CMK (cell line): ENCODE measurements at places on chromosomes 3 and 15.
A peak's percentile ranks its signal among the peaks of the same experiment; 100 is the strongest.

- no peak for DNase-seq
Measured at GRCh38 chr3:128995737-128996136, 1.9 kb upstream of the CFAP92 start.

GRCh38 chr3:13566769-13567310 lies 17.9 kb downstream of the FBLN2 start:
- no peak for DNase-seq

- no peak for DNase-seq
Measured at GRCh38 chr3:83460052-83460451, 1498.7 kb upstream of the CADM2 start.

DNA sequence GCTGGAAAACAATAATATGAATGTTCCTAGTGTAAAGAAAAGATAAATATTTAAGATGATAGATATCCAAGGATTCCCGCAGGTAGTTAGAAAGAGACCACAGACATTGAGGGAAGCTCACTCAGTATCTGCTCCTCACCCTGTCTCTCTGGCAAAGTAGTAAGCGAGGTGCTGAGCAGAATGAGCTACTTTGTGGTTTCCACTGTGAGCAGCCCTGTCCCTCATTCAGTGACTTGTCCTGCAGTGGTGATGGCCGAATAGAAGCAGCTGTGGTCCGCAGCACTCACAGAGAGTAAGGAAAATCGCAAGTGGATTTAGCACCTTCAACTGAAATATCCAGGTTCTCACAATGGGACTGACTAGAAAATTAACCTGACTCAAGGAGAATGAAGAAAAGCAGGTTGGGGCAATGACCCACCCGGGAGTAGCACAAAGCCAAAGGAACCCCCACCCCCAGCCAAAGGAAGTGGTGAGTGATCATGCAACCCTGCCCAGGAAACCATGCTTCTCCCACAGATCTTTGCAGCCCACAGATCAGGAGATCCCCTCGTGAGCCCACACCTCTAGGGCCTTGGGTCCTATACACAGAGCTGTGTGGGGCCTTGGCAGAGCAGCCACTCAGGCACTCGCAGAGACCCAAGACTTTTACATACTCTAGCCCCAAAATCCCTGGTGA lies 21.8 kb upstream of the SLC25A38 start:
- no peak for DNase-seq

GRCh38 chr3:154510780-154511179 lies 80.8 kb upstream of the GPR149 start:
- no peak for DNase-seq

DNA sequence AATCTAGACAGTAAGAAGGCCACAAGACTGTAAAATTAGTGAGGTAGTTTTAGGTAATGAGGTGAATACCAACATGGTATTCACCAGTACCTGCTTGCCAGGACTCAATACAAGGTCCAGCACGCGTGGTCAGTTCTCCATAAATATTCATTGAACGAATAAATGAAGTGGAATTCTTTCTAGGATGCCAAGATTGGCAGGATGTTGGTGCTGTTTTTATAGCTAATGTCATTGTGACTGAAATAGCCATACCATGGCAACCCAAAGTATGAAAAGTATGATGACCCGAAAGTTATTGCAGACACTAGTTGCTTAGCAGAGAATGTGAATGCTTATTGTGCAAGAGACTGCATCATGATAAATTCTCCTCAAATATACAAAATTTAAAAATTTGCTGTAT lies 307.2 kb downstream of the KCNH8 start:
- DNase-seq, result no peak

GRCh38 chr15:62211348-62211747 lies 46.3 kb upstream of the C2CD4B start:
- DNase-seq, result no peak

DNA sequence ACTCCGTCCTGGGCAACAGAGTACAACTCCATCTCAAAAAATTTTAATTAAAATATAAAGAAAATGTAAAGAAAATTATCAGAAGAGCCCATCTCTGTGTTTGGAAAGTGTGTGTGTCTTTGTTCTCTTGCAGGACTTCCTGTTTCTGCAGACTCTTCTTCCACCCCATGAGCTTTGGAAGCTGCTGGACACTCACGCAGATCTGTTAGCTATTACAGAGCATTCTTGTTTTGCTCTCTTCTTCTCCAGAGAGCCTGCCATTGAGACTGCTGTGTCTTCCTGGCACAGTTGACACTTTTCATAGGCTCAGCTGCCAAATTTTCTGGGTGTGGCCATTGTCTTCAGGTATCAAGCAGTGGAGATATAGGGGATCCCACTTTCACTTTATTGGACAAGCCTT lies 6.0 kb upstream of the CCR8 start:
- no peak for DNase-seq

GRCh38 chr3:141262308-141262705 lies 30.7 kb downstream of the PXYLP1 start:
- no peak for DNase-seq

DNA sequence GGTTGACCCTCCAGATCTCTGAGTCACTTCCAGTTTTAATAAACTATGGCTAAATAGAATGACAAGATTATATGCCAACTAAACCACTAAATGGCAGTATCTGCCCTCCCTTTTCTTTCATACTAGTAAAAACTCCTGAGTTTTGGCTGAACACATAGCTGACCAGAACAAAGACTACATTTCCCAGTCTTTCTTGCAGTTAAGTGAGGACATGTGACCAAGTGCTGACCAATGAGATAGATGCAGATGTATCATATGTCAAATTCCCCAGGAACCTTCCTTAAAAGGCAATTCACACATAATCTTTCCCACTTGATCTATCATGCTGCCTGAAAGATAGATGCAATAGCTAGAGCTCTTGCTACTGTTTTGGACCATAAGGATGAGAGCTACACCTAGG lies 191.3 kb downstream of the SHOX2 start:
- no peak for DNase-seq

- no peak for DNase-seq
Measured at GRCh38 chr15:59557581-59557980, 54.0 kb upstream of the GCNT3 start.

- no peak for DNase-seq
Measured at GRCh38 chr15:60722328-60723112, 243.6 kb upstream of the ICE2 start.

DNA sequence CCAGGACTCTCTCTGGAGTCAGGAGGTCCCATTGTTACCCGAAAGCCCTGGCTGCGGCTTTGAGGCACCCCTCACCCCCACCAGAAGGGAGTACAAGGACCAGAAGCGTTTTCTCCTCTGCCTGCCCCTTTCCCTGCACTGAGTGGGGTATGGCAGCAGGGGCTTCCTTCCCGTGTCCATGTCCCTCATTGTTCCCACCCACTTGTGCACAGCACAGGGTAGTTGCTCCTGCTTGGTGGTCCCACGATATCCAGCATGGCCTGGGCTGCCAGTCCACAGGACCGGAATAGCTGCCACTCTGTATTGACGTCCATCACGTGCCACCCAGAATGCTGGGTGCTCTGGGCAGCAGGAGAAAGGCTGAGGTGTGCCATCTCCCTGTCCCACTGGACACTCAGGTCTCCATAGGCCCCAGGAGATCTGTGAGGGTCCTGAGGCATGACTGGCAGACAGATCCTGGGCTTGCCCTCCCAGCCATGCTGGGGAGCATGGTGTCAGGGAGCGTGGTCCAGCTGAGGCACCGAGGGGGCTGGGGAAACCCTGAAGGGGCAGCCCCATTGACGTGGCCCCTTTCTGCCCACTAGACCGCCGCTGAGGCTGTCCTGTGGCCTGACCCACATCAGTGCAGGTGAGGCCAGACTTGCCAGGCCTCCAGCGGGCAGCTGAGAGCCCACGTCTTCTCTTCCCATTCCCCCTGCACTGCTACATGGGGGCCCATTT lies 45.3 kb upstream of the SEC22A start:
- DNase-seq, result no peak

- no peak for DNase-seq
Measured at GRCh38 chr3:188745031-188745430, 426.7 kb upstream of the TPRG1 start.

DNA sequence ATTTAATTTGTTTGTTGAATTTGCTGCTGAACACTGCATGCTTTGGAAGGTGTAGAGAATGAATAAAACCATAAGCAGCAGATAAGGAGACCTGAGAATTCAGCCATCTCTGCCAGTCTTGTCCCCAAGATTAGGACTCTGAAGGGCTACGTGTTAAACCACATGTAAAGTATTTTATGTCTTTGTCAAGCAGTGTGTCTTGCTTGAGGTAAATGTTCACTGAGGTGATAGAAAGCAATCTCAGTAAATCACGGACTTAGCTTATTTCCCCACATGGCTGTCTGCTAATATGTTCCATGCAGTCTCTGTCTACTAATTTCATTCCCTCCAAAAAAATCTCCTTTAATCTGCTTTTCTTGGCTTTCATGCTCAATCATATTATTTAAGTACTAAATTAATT lies 467.1 kb downstream of the RAP2B start:
- DNase-seq, result no peak

- no peak for DNase-seq
Measured at GRCh38 chr15:71549091-71549490, 261.3 kb upstream of the NR2E3 start.

DNA sequence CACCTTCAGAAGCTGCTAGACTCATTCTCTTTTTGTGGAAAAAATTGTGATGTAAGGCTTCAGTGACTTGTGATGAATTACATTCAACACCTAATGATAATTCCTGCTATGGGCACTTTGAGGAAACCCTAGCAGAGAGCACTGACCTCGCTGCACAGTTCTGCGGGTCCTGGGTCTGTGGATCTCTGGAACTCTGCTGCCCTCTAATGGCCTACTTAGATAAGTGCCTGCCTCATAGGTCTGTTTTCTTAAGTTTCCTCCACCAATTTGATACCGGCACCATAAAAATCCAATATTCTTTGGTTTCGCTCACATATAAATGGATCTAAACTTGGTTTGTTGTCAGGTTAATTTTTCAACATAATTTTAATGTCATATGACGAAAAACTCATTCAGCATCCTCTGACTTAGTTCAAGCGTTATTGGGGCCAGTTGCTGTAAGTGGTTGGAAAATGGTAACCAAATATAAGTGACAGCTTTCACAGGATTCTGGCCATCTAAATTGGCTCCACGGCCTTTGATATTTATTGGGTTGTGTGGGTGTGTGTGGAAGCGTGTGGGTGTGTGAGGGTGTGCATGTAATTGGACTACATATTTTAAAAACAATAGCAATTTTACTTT lies 10.4 kb downstream of the SLITRK3 start:
- DNase-seq, result peak; percentile 5

GRCh38 chr15:61088675-61089074 lies 140.4 kb downstream of the RORA start:
- no peak for DNase-seq

- no peak for DNase-seq
Measured at GRCh38 chr3:99863588-99863987, 45.9 kb downstream of the CMSS1 start.

DNA sequence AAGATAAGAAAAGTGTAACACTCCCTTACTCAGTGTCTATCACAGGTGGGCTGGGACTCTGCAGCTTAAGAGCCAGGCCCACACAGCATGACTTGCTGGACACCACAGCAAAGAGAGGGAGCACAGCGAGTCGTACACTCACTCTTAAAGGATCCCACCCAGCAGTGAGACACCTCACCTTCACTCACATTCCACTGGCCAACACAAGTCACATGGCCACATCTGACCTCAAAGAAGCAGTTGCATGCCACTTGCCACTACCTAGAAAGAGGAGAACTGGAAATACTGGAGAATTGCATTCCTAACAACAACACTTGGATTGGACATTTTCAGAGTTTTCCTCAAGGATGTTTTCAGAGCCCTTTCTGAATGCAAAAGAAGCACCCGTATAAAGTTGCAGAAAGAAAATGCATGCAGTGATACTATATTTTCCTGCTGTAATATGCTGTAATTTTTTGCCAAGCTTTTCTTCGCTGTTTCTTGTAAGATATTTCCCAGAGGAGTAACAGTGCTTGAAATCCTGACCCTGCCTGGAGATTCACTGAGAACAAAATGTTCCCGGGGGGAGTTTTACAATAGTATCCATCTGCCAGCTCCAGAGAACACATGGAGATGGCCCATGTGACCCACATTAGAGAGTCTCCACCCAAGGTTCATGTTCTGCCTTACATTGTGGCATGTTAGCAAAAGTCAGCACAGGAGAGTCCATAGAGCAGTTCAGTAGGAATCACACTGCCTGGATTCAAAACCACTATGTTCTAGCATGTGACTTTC lies 42.2 kb downstream of the TRIM42 start:
- no peak for DNase-seq

- DNase-seq, result no peak
Measured at GRCh38 chr3:13197281-13197680, 124.1 kb upstream of the IQSEC1 start.

GRCh38 chr15:69812861-69813261 lies 284.9 kb downstream of the TLE3 start:
- DNase-seq, result no peak

GRCh38 chr15:73295630-73296286 lies 73.0 kb downstream of the HCN4 start:
- no peak for DNase-seq

DNA sequence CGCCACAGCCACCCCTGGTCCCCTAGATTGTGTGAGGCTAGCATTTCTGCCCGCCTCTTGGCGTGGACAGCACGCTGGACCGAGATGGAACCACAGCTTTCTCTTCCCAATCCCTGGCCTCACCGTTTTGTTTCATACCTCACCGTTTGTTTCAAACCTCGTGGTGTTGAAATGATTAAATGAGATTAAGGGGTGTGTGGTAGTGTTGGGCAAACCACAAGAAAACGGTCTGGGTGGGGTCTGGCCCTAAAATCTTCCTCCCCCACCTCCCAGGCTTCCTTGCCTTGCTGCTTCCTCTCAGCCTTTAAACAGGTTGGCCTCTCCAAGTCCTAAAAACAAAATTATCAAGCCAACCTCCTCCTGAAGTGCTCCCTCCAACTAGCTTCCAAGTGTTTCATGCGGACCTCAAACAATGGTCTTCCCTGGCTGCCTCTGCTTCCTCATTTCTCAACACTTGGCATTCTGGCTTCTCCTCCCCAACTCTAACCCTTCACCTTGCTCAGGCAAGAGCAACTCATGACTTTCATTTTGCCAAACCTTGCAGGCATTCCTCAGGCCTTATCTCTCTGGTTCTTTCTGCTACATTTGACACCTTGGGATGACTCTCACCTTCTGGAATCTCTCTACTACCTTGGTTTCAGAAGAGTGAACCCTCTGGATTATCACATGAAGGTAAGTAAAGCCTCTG lies 1.4 kb upstream of the ATP13A3 start:
- no peak for DNase-seq

- DNase-seq, result no peak
Measured at GRCh38 chr3:34382859-34383258, 584.4 kb downstream of the PDCD6IP start.

DNA sequence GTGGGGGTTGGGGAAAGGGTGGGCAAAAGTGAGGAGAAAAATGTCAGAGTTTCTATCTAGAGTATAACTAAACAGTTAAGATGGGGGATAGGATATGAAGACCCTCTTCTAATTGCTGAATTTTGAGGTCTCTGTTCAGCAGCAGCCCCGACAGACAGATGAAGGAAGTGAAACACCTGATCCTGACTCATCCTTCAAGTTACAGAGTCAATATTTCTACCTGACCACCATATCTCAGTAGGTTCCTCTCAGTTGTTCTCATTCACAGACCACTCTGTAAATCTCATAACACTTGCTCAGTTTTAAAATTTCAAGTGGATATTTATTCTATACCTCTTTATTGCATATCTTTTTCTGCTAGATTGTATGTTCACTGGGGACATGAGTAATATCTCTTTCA lies 69.5 kb downstream of the CCDC54 start:
- DNase-seq, result no peak
